Stimulated activated CD4-positive, alpha-beta T cell treated with anti-CD3 and anti-CD28 coated beads, Interleukin-1b, Interleukin-23, amount 100 ng/mL, for 1 hour (primary cell): ENCODE measurements at places on chromosomes 6 and 20.

DNA sequence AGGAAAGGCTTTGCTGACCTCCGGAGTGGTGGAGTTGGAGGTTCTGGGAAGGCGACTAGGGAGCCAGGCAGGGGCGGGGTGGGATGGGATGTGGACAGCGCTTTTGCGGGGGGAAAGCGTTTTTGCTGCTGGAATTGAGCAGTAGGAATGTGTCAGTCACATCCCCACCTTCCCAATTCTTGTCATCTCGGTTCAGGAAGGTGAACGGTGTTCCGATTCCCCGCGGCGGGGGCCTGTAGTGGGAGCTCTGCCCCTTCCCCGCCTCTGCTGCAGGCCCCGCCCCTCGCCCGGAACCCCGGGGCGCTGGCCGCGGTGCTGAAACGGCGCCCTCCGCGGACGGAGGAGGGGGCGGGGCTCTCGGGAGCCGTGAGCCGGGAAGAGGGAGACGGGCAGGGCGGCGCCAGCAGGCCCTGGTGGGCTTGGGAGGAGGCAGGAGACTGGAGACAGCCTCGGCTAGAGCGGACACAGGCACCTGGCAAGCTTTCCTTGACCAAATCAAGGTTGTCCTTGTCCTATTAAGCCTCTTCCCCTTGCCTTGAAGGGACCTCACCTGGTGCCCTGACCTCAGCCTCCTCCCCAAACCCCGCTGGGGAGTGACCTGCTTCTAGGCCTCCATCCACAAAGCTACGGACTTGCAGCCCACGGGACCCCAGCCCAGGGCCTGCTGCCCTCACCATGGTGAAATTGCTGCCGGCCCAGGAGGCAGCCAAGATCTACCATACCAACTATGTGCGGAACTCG, at the start of gene LHFPL5:
Gene LHFPL5 (plus strand): TSS at position 357 of the 741 bp plus-strand sequence. CDS start 319 bp downstream, at position 676.
- DNase-seq, result no peak

DNA sequence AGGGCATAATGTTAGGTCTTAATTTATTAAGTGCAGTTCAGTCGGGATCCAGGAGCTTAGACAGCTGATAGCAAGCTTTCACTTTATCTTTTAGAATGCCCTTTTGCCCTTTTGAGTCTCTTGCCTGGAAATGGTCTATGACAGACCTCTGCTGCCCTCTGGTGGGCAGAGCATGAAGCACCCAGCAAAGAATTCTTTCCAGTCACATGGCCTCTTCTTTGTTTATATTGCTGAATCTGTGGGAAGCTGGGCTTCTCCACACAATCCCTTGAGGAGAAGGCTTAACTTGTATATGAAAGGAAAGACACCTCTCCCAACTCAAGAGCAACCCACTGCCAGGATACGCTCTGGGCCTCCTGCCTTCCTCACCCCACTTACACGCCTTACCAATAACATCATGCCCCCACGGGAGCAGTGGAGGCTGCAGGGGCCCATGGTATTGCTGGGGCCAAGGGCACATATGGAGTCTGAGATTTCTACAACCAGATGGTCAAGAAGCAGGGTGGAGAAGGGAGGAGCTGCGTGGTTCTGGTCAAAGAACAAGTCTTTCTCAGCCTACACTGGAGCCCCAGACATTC, 20.4 kb downstream of the WFDC3 start:
- peak; percentile 66 for DNase-seq

DNA sequence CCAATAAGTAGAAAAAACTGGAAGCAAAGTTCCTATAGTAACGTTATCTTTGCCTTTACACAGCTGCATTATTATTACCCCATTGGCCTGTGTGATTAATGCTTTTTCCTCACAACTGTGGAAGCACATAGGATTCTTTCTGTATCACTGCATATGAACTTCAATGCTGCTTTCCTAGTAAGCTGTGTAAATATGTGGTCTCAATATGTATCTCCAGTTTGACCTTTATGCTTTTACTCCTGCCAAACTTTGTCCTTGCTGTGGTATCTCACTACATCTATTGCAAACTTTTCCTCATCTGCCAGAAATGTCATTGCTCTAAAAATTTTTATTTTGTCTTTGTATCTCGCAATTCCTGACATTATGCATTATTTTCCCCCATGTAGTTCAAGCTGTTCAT, 168.6 kb downstream of the ZFAND3 start:
- no peak for DNase-seq

DNA sequence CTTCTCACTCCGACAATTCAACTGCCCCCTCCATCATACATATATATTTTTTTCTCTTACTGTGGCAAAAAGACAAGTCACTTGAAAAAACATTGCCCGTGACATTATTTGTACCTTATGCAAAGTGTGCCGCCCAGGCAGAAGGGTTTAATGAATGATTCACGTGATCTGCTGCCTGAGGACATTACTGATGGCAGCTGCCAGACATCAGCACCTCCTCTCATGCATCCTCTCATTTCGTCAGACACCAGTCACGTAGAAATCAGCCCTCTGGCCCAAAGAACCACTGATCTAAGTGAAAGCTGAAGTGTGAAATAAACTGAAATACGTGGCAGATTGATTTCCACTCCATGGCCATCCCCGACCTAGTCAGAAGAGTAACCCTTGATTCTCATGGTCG, 218.8 kb upstream of the PDE10A start:
- no peak for DNase-seq

DNA sequence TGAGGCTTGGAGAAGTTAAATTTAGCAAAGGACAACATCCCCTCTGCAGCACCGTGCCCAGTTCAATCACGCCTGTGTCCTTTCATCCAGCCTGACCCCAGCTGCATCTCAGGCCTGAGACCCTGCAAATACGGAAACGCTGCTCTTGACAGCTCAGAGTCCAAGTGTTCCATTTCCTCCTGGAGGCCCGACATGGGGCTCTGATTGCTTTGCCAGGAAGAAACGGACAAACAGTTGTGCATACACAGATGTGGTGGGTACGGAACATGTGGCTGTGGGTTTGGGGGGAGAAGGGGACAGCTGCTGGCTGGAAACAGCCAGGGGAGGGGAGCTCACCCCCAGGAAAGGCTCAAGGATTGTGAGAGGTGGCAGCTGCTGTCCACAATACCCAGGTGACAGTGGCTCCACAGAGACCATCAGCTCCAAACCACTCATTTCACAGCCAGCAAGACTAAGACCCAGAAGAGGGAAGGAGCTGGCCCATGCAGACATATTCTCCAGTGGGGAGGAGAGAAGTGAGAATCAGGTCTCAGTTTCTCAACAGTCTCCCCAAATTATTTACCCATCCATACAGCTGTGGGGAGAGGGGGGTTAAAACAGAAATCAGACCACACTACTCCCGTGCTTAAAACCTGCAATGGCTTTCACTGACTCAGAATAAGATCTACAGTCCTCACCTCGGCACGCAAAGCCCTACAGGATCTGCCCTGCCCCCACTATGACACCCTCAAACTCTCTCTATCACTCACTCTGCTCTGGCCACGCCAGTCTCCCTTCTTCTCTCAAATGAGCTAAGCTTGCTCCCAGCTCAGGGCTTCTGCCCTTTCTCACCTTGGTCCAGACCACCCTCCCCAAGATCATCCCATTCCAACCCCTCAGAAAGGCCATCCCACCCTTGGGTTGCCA, 89.1 kb downstream of the PREX1 start:
- peak; percentile 25 for DNase-seq

DNA sequence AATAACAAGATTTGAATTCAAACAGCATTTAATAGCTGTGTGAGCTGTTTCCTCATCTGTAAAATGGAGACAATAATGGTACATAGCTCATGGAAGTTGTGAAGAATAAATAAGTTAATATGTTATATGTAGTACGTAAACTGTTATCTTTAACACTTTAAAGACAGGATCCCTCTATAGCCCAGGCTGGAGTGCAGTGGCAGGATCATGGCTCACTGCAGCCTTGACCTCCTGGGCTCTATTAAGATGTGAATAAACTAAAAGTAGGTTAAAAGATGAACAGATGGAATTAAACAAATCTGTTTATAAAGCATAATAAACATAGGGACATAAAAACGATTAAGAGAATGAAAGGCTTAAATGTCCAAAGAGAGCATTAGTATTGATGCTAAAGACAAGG, 3.0 kb downstream of the AMD1 start:
- DNase-seq, result no peak

DNA sequence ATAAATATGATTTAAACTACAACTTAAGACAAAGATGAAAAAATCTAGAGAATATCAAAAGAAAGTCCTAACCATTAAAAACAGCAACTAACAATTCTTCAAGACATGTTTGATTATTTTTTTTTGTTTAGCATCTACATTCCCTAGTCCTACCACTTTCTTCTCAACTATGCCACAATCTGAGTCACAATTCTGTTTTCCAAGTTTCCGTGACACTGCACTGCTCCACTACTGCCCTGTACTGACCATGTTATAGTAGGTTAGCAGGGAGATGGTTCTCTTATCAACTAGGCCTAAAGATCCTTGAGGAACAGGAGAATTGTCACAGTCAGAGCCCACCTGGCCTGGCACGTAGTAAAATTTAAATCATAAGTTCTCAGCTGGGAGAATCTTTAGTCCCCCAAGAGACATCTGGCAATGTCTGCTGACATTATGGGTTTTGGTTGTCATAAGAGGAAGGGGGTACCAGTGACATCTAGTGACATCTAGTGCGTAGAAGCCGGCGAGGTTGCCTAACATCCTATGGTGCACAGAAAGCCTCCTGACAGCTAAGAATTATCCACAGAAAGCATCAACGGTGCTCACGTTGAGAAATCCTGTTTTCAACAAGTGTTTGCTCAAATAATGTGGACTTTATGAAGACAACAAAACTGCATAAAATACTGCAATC, 100.5 kb downstream of the PDE10A start:
- no peak for DNase-seq

- DNase-seq, result no peak
Observed at GRCh38 chr6:150299873-150300485, 68.8 kb upstream of the IYD start.
